NCI-H2081 treated with DMSO at 0.1 percent for 48 hours (cell line): ENCODE measurements at places on chromosomes 5 and 9.

DNA sequence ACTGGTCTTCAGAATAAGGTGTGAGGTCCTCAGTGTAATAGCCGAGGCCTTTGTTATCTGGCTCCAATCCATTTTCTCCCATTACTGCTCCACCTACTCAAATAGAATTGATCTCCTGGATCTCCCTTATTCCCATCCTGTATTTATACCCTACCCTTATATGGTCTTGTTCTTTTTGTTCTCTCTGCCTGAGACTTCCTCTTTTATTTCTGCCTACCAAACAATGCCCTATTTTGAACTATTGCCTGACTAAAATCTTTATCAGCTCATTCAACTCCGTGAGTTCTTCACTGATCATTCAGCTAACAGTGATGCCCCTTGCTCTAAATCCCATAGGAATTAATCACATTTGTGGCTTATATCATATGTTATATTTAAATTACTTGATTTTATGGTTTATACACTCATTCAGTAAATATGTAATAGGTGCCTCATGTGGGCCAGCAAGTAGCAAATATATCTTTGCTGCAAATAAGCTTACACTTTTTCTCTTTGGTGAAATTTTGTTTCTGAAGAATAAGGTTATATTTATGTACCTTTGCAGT, 417.5 kb upstream of the MEF2C start:
- no peak for DNase-seq

DNA sequence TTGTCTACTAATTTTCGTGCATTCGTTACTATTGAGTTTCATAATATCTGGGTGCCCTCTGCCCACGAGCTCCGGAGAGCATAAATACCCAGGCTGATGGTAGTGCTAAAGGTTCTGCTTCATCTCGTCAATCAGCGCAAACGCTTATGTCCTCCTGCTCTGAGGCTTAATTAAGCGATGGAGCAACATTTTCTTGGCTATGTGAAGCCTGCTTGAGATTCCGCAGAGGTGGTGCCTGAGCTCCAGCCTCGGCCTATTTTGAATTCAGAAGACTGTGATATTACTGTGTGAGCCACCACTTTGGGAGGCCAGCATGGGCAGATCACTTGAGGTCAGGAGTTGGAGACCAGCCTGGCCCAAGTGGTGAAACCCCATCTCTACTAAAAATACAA, 44.8 kb downstream of the ANXA2R start:
- DNase-seq, result no peak

DNA sequence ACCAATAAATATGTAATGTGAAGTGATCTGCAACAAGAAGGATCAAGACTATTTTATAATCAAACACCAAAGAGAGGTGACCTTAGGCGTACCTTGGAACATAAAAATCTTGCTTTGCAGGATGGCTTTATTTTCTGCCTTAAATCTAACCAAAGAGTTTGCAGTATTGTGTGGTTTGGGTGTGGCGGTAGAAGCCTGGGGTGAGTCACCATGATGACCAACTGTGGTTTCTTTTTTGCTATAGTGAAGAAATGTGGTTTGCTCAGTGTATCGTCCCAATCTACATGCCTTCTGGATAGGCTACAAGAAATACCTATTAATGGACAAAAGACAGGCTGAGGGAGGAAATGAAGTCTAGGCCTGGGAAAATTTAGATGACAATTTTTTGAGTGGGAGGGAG, 5.1 kb upstream of the CAST start:
- DNase-seq, result no peak

DNA sequence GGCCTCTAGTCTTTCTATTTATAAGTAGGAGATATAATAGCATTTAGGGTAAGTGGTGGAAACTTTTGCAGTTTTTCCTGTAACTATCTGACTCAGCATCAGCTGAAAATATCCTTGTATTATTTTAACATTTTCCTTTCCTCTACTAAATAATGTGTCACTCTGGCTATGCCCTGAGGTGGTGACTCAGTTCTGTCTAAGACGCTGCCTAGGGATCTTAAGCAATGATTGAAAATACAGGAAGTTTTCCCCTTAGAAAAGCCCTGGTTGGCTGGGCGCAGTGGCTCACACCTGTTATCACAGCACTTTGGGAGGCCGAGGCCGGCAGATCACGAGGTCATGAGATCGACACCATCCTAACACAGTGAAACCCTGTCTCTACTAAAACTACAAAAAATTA, 9.3 kb upstream of the EDIL3 start:
- no peak for DNase-seq

DNA sequence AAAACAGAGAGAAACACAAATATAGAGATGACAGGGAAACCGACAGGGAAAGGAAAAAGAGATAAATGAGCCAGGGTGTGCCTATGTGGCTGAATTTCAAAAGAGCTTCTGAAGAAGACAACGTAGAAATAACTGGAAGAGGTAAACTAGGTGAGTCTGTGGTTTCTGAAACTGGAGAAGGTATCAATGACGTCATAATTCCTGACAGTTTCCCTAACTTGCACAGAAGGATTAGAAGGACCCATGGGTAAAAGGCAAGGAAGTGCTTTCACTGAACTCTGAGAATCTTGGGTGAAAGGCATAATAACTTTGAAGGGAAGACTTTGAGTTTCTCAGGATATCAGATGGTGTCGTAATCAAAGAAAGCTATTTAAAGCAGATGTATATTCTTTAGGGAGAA, 790.8 kb upstream of the NUDT12 start:
- DNase-seq, result no peak
